ENCODE measurements at places on chromosomes 5 and 9.

DNA sequence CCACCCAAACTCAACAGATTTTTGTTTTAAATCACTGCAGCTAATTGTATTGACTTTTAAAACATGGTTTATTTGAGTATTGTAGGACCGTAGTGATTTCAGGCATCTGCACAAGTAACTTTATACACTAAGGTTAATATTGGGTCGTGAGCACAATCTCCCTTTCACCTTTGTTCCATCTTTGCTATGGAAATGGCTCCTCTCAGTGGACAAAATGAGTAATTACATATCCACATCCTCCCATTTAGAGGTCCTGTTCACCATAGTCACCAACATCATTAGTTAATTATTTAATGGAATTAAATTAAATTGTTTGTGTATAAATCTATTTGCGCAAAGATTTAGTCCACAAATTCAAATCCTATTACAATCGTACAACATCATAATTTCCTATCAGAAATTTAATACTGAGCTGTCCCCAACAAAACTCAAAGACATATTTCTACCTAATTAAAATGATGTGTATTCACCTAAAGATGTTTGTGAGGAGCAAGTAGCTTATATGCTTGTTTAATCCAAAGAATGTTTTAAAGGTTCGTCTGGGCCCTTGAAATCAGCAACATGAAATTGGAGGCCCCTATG, 173.0 kb upstream of the DAPK1 start:
- no peak for DNase-seq

DNA sequence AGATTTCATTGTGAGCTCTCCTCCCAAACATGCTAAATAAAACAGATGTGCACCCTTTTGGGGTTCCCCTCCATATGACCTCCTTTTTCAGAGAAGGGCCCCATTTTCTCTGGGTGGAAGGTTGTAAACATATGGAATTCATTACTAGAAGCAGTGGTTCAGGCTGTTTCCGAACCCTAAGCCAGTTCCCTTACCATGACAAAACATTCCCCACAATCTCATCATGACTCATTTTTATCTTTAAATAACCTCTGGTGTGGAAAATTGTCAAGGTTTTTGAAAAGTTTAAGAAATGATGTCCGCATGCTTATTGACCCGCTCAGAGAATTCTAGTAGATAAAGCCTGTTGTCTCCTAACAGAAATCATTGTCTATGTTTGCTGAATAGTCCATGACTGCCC, 127.3 kb upstream of the PIK3R1 start:
- DNase-seq: no peak

DNA sequence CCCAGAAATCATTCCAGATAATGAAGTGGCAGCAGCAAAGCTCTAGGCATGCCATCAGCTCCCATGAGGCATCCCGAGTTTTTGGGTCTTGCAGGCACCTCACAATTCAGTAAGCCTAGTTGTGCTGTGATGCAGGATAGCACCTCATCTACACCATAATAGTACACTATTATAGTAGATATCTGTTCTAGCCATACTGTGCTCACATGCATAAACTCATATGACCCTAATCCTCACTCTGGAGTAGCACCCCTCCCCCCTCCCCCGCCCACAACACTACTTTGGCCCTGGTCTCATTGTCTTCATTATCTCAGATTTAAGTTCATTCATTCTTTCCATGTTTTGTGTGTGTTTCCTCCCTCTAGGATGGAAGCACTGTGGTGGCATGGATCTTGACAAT, 102.5 kb upstream of the PITX1 start:
- DNase-seq: no peak

DNA sequence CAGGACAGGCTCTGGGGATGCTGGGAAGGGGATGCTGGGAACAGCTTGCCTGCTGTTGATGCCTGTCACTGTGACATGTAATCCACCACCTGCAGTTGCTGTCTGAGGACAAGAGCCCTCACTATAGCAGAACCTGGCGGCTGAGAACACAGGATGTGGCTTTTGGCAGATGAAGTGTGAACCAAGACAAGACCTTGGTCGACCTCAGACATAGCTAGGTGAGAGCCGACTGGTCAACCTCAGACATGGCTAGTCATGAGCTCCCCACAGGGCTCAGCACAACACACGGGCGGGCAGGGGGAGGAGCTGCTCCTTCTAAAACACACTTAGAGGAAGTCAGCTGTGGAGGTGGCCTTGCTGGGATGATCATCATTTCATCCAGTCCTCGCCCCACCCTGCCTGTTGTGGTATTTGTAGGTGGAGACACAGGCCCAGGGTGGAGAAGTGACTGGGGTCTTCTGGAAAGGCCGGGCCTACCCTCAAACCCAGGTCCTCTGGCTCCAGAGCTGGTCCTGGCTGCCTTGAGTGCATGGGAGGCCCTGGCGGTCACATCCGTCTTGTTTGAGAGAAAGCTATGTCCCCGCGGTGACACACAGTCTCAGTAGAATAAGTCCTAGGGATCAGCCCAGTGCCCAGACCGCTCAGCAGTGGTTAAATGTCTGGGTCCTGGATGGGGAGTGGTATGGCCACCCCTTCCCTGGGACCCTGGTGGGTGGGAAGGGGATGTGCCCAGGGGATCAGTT, 6.1 kb downstream of the SUSD3 start:
- DNase-seq: peak; percentile 81

DNA sequence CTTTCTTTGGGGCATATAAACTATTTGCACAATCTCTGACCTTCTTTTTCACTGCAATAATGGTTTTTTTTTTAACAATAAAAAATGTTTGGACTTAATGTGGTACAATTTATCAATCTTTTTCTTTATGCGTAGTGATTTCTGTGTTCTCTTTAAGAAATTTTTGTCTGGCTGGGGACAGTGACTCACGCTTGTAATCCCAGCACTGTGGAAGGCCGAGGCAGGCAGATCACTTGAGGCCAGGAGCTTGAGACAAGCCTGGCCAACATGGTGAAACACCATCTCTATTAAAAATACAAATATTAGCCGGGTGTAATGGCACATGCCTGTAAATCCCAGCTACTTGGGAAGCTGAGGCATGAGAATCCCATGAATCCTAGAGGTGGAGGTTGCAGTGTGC, 72.3 kb downstream of the STK32A start:
- no peak for DNase-seq

DNA sequence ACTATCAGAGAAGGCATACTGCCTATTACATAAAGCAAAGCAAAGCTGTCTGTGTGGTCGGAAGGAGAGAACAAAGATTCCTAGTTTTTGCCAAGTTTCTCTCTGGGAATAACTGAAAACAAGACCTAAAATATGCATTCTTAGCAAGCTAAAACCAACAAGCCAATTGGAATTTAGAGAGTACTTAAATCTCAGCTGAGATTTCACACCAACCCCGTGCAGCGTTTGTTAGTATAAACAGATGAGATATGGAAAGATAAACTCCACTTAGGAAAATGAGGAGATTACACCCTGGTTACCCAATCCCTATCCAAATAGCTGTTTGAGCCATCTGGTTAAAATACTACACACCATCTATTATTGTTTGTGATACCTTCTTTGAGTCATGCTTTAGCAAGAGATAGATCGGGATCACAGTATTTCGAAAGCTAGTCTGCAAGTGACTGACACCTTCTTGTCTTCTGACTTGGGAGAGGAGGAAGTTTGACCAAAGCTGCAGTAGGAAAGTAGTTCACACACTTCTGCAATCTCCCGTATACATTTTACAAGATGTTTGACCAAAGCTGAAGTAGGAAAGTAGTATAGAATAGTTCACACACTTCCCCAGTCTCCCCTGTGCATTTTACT, 18.2 kb downstream of the FAF2 start:
- DNase-seq: no peak

- DNase-seq: no peak
These were observed 266.0 kb upstream of the TRIM32 start for GRCh38 chr9:116420993-116421538.

GRCh38 chr9:110047232-110047954, 160.6 kb downstream of the C9orf152 start:
- DNase-seq: no peak

GRCh38 chr5:79963261-79964061, 27.6 kb downstream of the MTX3 start:
- no peak for DNase-seq

DNA sequence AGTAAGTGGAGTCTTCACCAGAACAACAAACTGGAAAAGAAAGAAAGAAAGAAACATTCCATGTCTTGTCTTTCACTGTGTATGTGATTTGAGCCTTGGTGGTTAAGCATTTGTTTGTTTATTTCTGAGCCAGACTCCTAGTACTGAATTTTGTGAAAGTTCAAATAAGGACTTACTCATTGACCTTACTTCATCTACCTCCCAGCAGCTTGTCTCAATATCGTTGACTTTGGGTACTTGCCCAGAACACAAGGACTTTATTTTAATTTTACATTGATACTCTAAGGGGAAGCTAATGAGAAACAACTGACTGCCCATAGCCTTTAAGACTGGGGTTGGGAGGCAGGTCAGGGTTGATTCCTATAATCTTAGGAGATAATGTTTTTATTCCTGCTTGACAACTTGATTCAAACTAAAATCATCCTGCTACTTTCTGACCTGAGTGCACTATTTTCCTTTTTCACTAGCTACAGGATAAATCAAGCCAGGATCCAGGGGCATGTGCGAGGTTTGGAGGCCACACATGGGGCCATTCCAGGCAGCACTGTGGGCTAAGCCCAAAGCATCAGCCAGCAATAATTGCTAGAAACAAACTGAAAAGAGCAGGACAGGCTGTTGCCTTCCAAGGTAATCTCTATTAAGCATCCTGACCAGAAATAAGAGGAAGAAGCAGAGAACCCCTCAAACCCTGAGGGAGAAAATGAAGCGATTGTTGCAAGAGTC, 138.9 kb upstream of the RUSC2 start:
- DNase-seq: no peak

DNA sequence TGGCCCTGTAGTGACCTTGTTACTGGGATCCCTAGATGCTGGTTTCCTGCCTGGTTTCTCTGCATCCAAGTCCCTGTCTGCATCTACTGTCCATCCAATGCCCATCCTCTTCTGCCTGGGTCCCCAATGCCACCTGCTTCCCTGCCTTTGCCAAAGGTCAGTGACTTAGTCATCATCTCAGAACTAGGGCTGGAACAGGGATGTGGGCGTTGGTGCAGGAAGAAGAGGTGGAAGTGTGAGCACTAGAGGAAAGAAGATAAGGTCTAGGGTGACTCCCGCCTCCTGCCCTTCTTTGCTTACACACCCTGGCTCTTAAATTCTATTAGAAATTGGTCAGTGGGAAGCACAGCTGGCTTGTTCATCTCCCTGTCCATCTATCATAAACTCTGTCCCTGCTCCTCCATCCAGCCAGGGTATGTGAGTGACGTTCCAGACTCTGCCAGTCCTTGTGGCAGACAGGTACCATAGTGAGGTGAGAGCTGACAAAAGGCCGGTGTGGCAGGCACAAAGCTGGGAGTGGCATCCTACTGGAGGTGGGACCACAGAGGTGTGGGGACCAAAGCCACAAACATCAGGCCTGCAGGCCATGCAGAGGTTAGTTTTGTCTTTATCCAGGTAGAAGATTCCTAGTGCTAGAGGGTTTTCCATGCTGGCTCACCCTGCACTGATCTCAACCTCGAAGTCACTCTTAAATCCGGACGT, 9.2 kb downstream of the PTPN3 start:
- no peak for DNase-seq

- DNase-seq: no peak
These were observed 312.5 kb downstream of the NPR3 start for GRCh38 chr5:33023649-33024048.

GRCh38 chr5:64158827-64159226, 6.8 kb upstream of the RNF180 start:
- no peak for DNase-seq

DNA sequence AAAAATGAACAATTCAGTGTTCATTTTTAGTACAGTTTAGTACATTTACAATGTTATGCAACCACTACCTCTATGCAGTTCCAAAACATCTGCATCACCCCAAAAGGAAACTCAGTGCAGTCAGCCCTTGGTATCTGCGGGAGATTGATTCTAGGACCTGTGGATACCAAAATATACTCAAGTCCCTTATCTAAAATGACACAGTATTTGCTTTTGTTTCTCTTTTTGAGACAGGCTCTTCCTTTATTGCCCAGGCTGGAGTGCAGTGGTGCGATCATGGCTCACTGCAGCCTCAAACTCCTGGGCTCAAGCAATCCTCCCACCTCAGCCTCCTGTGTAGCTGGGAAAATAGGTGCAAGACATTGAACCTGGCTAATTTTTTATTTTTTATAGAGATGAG, 114.0 kb downstream of the PIP5K1B start:
- no peak for DNase-seq

DNA sequence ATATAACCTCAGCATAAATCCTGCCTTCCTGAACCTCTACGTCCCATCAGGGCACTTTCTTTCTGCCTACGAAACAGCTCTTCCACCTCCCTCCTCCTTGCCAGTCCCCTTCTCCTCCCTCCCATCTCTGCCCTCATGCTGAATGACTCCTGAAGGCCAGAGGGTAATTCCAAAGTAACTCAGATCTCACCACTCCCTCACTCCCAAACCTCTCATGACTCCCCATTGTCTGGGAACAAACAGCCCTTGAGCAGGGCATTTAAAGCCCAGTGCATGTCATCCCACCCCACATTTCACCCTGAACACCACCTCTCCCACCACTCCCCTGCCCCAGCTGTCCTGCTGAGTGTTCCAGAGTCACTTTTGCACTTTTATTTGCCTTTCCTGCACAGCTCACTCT, 8.9 kb upstream of the FBP1 start:
- no peak for DNase-seq

DNA sequence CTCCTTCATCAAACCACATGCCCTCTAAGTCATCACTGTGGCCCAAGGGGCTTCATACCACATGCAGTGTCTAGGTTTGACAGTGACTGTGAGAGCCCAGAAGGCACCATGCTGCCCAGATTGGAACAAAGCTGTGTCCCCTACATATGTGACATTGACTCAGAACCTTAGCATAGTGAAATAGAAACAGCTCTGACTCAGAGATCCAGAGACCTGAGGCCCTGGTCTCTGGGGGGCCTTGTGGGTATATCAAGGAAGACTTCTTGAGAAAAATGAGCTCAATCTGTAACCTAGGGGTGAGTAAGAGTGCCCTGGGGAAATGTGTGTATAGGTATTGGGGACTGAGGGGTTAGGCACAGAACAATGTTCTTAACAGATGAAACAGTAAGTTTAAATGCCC, 7.1 kb upstream of the ENTREP1 start:
- DNase-seq: no peak

- no peak for DNase-seq
These were observed 569 bp downstream of the CAMK4 start for GRCh38 chr5:111224561-111225345.

- DNase-seq: no peak
These were observed 8.8 kb upstream of the FCN2 start for GRCh38 chr9:134871697-134872340.

DNA sequence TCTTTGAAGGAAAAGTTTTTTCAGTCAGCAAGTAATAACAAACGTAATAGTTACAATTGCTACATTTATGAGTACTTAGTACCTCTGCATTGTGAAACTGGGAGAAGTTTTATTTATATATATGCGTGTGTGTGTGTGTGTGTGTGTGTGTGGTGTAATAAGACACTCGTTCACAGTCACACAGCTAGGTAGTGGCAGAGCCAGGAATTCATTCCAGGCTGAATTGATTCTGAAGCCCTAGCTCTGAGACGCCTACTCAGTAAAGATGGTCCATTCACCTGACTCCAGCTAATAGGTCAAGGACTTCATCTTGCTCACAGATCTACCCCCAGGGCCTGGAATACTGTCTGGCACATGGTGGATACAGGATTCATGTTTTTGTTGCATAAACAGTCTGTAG, 13.6 kb upstream of the CAST start:
- no peak for DNase-seq

Data from activated CD4-positive, CD25-positive, alpha-beta regulatory T cell treated with anti-CD3 and anti-CD28 coated beads, Interleukin-2, amount 50 U/mL, for 72 hours (primary cell).